ENCODE measurements at places on chromosomes 5 and 9.

- DNase-seq, result no peak
Observed at GRCh38 chr5:179343719-179344430, 1.4 kb downstream of the ADAMTS2 start.

DNA sequence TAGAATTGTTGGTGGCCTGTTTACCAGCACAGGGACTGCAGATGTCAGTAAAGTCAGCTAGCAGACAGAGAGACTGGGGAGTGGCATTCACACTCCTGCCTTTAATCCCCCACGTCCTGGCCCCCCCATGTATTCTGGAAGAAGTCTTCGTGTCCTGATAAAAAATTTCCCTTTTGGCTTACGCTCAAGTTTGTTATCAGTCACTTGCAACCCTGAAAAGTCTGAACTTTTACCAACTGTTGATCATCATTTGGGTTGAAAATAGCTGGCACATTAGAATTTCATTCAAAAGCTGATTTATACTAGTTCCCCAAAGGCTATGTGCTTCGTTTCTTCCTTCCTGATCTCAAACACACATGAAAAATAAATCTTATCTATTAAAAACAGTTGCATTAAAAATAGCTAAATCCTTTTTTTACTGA lies 5.8 kb upstream of the CRHBP start:
- DNase-seq, result no peak

DNA sequence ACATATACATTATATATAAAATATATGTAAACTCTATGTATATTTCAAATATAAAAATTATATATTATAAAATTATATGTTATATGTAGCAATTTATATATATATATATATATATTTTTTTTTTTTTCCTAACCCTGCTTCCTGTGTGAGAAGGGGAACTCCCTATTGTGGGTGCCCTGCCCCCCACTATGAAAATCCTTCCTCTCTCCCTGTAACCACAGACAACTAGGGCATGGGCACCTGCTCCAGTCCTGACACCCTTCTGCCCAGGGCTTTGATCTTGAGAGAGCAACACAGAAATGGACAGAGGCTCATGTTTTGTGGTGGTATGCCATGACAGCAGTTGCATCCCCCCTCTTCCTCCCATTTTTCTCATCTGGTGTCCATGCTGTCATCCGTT lies 148.7 kb upstream of the IL12B start:
- DNase-seq, result no peak

DNA sequence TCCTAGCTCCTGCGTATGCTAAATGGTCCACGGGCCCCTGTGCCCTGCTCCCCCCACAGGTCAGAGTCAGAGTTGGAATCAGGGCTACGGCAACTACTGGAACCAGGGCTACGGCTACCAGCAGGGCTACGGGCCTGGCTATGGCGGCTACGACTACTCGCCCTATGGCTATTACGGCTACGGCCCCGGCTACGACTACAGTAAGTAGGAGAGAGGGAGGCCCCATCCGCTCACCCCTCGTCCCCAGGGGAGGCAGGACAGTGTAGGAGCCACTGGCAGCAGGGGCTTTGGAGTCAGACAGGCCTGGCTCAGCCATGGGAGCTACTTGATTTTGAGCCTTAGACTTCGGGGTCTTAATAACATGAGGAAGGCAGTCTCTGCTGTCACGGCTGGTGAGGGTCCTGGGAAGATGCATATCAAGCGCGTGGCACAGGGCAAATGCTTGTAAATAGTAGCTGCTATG lies 5.8 kb downstream of the HNRNPAB start:
- no peak for DNase-seq

GRCh38 chr5:23606927-23607326 lies 99.5 kb downstream of the PRDM9 start:
- no peak for DNase-seq

DNA sequence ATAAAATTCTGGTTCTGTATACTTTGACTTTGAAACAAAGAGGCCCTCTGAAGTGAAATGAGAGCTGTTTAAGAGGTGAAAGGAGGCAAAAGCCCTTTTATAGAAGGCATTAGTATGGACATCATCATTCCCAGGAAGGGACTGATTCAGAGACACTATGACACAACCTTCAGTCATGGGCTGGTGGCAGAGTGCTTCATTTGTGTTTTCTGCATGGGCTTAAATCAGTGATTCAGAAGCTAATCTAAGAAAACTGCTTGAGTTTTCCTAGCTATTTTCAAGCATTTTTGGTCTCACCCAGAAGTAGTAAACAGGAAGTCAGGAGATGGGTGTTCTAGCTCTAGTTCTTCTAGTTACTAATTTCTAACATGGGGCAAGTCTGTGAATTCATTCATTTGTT lies 288.9 kb downstream of the TRPM3 start:
- DNase-seq, result no peak

DNA sequence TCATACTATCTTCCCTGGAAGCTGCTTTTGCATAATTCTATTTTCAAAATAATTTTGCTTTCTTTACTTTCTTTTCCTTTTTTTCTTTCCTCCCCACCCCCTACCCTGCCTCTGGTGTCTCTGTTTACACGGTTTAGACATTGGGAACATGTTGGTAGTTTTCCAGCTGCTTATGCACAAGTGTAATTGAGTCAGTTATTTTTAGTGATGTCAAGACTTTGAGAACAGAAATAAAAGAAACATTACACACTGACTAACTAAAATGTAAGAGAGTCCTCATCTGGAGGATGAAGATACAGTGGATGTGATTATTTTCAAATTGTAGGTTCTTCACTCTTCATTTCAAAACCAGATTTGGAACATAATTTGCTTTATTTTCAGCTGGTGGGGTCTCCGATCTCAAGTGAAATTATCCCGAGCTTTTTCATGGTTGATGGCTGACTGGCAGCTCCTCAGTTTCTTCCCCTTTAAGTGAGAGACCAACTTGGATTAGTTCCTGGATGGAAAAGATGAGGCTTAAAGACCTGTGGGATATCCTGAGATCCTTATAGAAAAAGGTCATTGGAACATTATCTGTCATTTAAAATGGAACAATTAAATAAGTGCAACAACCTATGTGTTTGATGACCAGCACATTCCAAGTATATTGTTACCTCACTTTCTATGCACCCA lies 154.4 kb upstream of the ZNF462 start:
- DNase-seq, result no peak

DNA sequence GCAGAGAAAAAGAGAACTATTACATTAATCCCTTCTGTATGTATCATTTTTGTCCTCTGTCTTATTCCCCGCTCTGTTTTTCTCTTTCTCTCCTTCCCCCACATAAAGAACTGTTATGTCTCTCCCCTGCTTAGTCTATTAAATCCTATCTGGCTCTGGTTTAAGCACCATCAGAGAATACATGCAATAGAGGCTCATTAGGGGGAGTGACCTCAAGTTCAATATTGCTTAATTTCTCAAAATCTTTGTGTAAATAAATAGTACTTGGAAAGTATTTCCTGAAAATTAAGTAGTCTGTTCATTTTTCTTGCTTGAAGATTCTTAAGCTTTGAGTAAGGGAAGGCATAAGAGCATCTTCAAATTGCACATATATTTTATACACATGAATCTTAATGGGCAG lies 41.2 kb upstream of the FAM174A start:
- no peak for DNase-seq

DNA sequence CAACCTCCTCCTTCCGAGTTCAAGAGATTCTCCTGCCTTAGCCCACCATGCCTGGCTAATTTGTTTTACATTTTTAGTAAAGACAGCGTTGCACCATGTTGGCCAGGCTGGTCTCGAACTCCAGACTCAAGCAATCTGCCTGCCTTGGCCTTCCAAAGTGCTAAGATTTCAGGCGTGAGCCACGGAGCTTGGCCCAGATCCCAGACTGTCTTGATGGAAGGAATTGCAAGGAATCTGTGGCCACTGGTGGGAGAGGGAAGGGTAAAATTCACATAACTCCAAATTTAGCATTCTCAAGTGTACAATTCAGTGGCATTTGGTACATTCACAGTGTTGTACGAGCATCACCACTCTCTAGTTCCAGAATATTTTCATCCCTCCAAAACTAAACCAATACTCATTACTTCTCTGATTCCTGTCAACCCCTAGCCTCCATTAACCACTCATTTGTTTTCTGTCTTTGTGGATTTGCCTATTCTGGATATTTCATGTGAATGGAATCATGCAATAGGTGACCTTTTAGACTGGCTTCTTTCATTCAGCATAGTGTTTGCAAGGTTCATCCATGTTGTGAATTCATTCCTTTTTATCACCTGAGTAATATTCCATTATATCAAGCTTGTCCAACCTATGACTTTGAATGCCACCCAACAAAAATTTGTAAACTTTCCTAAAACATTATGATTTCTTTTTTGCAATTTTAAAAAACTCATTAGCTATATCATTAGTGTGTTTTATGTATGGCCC lies 8.9 kb upstream of the MYO10 start:
- DNase-seq, result no peak

GRCh38 chr5:89270901-89271300 lies 387.9 kb upstream of the MEF2C start:
- no peak for DNase-seq

GRCh38 chr5:65809817-65810531 lies 88.0 kb downstream of the NLN start:
- no peak for DNase-seq

DNA sequence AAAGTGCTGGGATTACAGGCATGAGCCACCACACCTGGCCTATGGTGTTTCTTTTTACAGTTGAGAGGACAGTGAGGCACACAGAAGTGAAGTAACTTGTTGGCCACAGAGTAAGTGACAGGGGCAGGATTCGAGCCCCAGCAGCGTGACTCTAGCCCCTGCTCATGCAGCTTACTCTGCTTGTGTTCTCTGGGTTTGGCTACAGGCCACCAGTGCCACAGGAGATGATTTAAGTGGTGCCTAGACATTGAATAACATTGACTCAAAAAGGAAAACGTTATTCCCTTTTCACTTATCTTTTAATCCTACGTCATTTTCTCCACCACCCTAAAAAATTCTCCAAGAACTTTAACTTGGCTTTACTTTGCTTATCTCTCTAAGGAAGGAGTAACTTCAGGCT lies 61.4 kb downstream of the SNX24 start:
- DNase-seq, result no peak

DNA sequence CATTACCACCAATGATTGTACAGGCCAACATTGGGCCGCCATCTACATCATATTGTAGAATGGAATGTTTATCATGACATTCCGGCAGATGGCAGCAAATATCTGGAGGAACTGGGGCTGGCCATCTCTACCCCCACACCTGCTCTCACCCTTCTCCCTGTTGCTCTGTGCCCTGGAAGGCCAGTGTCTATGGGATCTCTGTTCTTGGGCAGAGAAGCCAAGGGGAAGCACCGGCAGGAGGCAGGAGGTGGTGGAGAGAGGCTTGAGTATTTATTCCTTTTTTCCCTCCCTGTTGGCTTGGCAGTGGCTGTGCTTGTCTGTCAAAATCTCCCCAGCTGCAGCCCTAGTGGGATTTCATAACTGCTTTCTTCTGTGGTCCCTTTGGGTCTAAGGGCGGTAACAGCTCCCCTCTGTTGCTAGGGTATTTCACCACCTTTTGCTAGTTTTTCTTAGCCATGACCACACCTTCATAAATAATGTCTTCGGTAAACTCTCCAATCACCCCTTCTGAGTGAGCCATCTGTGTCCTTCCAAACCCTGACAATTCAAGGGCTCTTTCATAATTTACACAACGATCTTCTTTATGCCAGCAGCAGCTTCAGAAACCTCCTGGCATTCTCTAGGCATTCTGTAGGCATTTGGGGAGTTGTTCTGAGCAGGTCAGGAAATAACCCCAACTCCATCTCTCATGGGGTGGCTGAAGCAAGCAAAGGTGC lies 225.8 kb downstream of the MELK start:
- no peak for DNase-seq

- no peak for DNase-seq
Observed at GRCh38 chr9:93680443-93681268, 104.3 kb downstream of the PHF2 start.

- no peak for DNase-seq
Observed at GRCh38 chr5:1103505-1104326, 8.1 kb downstream of the SLC12A7 start.

DNA sequence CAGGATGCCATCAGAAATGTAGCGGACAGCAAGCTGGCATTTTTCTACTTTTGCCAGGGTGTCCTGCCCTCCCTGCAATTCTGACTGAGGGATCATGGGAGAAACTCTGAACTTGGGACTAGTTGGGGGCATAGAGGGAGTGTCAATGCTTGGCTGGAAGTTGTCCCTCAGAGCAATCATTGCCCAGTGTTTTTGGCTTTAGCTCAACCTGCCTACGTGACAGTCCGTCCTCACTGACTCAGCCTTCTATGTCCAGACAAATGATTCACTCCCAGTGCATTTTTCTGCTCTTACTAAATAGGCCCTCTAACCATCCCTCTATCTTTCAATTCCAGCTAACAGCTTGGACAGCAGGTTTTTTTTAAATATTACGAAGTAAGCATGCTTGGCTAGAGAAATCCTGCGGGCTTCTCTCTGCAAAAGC lies 627.4 kb downstream of the TLR4 start:
- DNase-seq, result peak; percentile 55

DNA sequence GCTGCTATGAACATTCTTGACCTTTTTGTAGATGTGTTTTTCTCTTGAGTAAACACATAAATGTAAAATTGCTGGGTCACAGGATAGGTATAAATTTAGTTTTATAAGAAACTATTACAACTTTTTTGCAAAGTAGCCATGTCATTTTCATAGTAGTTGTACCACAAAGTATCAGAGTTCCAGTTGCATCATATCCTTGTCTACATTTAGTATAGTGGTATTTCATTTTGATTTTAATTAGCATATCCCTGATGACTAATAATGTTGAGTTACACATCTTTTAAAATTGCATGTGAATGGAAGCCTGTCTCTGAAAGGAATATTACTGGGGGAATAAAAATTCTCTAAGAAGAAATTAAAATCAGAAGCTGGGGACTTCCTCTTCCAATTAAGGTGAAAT lies 85.4 kb downstream of the TMEM161B start:
- DNase-seq, result no peak

DNA sequence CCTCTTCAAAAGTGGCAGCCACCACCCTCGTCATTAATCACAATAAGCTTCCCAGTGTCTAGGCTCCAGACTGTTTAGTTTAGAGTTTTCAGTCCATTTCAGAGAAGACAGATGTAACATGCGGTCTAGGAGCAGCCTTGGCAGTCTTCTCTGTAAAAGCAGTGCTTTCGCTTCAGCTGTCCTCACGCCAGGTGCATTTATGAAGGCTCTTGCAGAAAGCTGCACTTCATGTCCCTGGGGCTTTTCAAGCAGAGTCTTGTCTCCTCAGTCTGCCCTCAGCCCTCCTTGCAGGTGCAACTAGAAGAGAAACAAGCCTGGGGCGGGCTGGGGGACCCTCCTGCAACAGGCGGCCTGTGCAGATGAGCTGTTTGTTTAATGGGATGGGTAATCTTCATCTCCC lies 281.9 kb downstream of the DRD1 start:
- DNase-seq, result no peak

GRCh38 chr5:170353011-170353761 lies 36.0 kb downstream of the KCNMB1 start:
- DNase-seq, result no peak

- DNase-seq, result no peak
Observed at GRCh38 chr9:122207096-122207495, 21.7 kb downstream of the LHX6 start.

Data from non-pigmented ciliary epithelial cell (primary cell).